ENCODE measurements at places on chromosomes 2 and 18.

- DNase-seq = no peak
Observed at GRCh38 chr18:69916412-69916811, 31.3 kb downstream of the CD226 start.

- no peak for DNase-seq
Observed at GRCh38 chr2:114034742-114035141, 144.9 kb downstream of the ACTR3 start.

GRCh38 chr2:144404586-144405314 is 115.2 kb downstream of the ZEB2 start:
- DNase-seq = no peak

DNA sequence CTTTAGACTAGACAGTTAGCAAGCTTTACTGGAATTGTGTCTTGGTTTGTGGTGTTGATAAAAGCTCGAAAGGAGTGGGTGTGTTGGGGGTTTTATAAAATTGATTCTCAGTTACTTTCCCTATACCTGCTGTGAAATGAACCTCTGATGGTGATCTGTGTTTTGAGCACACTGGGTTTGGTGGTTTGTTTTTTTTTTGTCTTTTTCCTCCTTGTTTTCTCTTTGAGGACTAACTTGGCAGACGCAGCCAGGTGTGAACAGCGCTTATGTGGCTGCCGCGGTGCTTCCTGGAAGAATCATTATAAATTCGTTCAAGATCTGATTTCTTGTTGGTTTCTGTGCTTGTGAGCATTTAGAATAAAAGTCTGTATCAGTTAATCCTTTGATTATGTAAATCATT is 28.5 kb downstream of the GRHL1 start:
- no peak for DNase-seq

GRCh38 chr2:62570861-62571698 is 65.1 kb upstream of the TMEM17 start:
- no peak for DNase-seq

DNA sequence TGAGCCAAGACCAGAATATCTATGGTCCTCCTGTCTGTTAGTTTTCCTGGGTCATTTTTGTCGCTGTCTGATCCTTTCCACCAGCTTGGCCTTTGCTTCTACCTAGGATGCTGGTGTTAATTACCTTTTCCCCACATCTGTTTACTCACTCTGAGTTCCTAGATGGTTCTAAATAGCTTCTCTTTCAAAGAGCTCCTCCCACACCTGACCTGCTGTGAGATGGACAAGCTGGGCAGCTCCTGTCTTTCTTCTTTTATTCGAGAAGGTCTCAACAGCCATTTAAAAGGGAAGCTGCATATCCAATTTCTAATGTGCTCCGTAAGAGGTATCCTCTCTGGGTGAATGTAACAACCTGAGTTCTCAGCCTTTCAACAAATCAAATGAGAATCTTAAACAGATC is 156.2 kb downstream of the HRH4 start:
- DNase-seq = no peak

GRCh38 chr18:11581286-11581685 is 28.1 kb upstream of the SLC35G4 start:
- DNase-seq = no peak

GRCh38 chr2:228657807-228658402 is 476.4 kb upstream of the SPHKAP start:
- peak; percentile 42 for DNase-seq

GRCh38 chr2:38039121-38039910 is 36.6 kb downstream of the CYP1B1 start:
- DNase-seq = no peak

DNA sequence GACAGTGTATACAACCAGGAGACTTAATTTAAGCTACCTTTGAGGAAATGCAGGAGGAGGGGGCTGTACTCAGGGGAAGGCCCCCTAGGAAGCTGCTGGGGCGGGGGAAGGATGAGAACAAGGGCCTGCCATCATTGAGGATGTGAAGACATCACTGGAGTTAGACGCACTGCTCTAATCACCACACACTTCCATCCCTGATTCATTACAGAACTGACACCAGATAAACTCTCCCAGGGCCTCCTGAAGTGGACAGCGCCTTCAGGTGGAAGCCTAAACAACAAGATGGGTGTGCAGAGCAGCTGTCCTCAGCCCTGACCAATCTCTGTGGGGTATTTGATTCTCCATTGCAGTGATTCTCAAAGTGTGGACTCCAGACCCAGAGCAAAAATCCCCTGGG is 30.6 kb upstream of the SLC35G4 start:
- DNase-seq = no peak

DNA sequence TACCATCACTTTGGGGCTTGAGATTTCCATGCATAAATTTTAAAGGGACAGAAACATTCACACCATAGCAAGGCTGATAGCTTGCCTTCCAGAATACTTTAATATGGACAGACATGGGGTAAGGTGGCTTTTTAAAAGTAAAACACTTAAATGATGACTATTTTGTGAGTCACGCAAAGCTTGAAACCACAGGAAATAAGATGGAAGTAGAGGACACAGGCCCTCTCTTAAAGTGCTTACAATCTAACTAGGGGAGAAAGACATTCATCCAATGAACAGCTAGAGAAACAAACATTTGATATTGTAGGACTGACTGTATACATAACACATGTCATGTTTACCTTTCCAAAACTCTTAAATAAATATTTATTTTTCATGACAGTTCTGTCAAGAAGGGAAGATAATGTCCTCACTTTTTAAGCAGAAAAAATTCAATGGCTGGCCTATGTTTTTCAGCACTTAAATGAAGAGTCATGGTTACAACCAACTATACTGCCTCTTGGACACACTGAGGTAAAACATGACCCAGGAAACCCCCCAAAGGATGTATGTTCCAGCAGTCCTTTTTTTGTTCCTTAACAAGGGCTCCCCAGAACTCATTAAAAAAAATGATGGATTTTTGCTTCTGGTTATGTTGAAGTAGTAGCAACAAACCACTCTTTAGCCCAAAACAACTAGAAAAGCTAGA is 120.0 kb upstream of the RBMS1 start:
- DNase-seq = no peak

DNA sequence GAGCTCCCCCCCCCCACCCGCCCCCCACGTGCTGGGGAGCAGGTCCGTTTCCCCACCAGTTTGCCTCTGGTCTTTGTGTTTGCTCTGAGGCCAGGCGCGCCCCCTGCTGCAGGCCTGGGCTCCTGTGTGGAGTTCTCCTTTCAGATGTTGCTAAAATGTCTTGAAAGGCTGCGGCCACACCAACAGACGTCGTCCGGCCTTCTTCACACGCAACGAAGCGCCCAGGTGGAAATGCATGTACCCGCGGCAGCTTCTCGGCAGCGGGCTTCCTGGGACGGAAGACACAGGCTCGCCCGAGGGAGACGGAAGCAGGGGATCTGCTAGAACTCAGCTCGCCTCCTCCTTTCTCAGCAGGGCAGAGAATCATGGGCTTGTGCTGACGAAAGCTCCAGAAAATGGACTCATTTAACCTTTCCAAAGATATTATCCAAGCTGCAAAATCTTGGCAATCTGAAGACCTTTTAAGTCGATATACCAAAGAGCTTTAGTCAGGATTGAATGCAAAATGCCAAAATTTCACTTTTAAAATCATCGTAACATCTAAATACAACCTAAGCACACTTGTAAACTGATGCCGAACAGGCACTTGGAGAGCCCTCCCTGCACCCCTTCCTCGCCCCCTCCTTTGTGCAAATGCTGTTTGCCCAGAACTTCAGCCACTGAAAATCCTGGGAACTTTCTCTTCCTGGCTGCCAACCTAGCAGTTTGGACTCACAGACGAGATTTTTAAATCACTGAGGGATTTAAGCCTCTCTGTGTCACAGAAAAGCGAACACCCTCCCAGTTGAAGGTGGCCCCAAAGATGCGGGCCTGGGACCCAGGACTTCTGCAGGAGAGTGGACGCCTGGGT is 125.5 kb upstream of the ZNF516 start:
- DNase-seq = peak; percentile 57

DNA sequence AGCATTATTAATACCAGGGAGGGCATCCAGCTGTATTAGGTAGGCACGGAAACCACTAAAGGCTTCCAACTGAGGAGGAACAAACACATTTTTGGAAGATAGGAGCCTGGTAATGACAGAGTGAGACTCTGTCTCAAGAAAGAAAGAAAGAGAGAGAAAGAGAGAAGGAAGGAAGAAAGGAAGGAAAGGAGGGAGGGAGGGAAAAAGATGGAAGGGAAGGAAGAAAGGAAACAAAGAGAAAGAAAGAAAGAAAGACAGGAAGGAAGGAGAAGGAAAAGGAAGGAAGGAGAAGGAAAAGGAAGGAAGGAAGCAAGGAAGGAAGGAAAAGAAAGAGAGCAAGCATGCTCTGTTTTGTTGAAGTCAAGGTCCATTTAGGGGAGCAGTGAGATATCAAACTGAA is 103.8 kb upstream of the RFX8 start:
- DNase-seq = no peak

DNA sequence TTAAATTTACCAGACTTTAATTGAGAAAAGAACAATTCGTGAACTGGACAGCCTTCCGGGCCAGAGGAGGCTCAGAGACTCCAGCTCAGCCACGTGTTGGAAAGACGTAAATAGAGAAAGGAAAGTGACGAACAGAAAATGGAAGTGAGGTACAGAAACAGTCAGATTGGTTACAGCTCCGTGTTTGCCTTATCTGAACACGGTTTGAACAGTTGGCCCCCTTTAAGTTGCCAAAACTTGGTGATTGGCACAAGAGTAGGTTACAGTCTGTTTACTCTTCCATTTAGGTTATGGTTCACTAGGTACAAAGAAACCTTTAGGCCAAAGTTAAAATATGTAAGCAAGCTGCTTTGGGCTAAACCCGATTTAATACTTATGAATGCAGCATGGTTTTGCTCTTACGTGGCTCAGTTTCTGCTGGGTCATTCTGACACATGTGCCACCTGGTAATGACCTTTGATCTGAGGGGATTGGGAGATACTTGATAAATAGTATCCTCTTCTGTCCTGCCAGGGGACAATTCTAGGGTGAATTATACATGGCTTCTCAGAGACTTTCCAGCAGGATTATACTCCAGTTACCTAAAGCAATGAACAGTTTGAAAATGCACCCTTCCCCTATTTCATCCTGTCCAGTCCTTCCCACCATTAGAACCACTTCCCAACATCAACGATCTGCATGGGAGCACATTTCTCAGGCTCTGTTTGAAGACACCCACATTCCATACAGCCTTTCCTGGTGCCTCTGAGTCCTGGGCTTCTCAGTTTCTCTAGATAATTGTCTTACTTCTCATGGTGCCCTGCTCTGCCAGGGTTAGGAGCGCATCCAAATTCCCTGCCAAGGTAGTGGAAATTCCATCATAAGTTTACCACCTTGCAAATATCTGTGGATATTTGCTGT is 65.1 kb upstream of the TGIF1 start:
- no peak for DNase-seq

DNA sequence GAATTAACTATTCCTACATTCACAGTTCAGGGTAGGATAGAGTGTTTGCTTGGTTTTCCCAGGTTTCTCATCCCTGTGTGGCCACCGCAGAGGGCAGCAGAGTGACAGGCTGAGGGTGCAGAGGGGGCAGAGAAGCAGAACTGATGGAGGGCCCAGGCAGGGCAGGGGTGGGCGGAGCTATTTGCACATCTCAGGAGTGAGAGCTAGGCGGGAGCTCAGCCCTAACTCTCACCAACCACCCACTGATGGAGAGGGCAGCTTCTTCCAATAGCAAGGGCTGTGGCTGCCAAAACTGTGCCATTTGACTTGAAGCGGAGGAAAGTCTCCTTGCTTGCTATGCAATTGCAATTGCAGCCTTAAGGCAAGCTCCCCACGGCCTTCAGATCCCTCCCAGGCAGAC is 12.0 kb upstream of the DARS1 start:
- DNase-seq = no peak

- DNase-seq = no peak
Observed at GRCh38 chr2:37992601-37993000, 67.5 kb downstream of the RMDN2 start.

DNA sequence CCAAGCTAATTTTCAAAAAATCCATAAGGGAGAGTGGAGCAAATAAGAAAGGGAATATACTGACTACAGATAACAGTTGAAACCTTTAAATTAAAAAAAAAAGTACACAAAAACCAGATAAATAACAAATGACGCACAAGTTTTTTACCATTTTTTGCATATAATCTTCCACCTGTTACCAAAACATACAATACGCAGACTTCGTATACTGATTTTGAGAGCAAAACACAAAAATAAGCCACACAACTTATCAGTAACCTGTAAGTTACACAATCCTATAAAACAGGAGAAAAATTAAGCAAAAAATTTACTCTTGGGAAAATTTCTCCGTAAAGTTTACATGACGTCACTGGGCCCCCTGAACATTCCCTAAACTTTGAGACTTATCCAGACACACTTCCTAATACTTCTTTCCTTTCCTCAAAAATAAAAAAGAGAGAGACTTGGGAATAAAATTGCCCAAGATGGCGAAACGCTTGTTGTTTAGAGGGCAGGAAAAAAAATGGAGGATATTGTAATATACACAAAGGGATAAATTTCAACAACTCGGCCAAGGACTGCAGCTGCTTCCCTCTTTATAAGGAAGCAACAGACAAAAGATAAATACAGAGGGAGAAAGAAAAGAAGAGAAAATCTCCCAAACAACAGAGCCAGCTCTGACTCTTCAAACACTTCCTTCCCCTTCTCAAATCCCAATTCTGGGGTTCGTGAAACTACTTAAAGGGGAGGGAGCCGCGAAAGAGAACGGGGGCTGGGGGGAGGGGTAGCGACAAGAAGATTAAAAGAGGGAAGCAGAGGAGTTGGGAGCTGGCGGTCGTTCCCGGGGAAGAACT is 1.6 kb downstream of the BAZ2B start:
- no peak for DNase-seq

DNA sequence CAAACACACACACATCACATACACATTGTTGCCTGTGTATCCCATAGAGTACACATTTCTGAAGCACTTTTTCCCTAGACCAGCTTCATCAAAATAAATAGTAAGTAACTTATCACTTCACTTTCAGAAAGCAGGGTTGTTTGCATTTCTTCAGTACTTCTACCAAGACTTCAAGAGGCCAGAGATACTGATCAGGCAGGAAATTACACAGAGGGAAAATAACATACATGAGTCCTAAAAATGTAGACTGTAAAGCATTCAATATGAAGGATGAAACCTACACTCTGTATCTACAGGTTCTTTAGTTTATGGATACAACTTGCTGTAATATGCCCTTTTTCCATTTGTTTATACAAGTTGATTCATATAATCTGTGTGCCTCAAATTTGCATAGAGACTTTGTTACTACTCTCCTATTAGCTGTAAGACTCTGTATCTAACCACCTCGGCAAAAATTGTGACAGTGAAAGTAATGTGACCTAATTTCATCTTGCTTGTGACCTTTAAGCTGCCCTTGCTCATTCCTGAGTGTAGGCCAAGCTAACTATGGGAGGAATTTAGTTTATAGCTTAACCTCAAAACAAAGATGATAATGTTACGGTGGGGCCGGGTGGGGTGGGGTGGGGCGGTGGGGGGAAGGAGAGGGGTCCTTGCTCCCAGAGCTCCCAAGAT is 228.9 kb upstream of the SPOPL start:
- DNase-seq = no peak

DNA sequence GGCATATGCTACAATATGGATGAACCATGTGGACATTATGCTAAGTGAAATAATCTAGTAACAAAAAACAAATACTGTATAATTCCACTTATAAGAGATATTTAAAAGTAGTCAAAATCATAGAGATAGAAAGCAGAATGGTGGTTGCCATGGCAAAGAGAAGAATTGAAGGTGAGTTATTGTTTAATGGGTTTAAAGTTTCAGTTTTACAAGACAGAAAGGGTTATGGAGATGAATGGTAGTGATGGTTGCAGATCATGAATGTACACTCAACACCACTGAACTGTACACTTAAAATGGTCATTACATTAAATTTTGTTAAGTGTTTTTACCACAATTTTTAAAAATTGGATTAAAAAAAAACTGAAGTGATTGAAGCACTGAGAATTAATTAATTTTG is 298.2 kb upstream of the ZC3H15 start:
- no peak for DNase-seq
